AG04449 (cell line): ENCODE measurements at places on chromosomes 5 and 9.

- no peak for DNase-seq
Measured at GRCh38 chr9:91903126-91903911, 46.7 kb downstream of the ROR2 start.

DNA sequence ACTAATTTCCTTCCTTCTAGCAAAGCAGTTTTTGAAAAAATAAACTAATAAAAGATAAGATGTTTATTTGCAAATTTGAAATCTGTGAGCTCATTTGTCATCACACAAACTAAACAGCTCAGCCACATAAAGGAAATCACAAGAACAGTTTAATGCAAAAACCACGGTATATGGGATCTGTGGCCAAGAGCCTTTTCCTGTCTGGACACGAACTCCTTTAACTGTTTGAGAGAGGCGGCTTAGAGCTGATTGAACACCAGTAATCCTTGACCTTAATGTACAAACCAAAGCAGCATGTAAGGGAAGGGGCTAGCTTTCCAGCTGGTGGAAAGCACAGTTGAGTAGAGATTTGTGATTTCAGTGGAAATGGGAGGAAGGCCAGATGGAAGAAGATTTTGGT is 66.3 kb upstream of the SPINK5 start:
- no peak for DNase-seq

GRCh38 chr5:40485021-40485998 is 194.4 kb upstream of the PTGER4 start:
- no peak for DNase-seq

DNA sequence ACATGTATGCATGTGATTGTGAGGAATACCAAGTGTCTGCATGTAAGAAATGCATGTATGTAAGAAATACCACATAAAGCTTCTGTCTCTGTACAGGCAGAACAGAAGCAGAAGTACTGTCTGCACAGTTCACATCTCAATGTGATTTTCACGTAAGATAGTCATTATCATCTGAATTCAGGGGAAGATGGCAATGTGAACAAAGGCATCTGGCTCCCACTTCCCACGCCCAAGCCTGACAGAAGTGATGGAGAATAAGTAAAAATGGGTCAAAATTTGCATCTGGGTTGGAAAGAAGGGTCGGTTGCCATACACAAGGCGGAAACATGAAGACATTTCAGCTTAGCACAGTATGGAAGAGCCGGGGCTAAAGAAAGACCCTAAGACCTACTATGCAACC is 71.7 kb downstream of the SUSD1 start:
- no peak for DNase-seq
